ENCODE measurements at places on chromosomes 3 and 15. TPM values are rescaled to one million over a fixed set of nuclear protein-coding genes. Genes with fewer than 3 reads are reported as not detected.

EFCC1 gene
- total RNA-seq: 2.4 TPM

MB21D2 gene
- total RNA-seq: 1.7 TPM

GRCh38 chr3:76324101-76324500 is 538.8 kb upstream of the ZNF717 start:
- no peak for DNase-seq

DNA sequence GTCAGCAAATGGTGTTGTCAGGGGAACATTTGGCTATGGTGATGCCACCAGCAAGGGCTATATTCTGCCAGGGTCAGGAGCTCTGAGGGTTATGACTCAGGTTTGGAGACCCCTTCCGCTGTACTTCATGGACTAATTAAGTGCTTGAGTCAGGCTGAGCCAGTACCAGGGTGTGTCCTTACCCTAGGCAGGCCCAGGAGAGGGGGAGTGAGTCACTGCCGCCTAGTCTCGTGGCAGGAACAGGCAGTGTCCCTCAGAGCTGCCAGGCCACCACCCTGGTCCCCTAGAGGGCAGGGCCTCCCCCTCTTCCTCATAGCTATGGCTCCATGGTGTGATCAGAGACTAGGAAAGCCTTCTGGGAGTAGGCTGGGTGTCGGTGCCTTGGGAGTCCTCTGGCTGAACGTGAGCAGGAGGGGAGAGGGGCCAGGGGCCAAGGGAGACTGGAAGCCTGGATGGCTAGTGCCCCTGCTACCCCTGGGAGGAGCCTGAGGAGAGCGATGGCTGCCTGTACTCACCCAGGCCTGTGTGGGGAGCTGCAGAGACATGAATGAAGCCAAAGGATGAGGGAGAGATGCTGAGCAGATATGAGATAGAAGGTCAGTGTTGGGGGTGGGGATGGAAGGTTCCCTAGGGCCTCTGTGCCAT is 10.6 kb downstream of the MAPKAPK3 start:
- peak; percentile 74 for DNase-seq

DNA sequence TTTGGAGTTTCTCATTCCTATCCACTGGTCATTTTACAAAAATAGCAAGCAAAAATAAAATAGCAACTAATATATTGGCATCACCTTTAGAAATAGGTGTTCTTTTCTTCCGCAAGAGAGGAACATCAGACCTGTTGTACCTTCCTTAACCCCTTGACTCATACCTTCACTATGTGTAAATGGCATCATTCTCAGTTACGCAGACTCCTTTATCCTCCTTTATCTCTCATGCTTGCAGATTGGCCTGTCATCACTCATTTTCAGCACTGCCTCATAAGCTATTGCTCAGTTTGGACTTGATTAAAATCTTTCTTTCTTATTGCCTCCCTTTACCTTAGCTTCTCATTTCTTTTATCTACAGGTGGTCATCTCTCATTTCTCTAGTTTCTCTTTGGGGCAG is 21.4 kb downstream of the ARHGEF26 start:
- DNase-seq: no peak

DNA sequence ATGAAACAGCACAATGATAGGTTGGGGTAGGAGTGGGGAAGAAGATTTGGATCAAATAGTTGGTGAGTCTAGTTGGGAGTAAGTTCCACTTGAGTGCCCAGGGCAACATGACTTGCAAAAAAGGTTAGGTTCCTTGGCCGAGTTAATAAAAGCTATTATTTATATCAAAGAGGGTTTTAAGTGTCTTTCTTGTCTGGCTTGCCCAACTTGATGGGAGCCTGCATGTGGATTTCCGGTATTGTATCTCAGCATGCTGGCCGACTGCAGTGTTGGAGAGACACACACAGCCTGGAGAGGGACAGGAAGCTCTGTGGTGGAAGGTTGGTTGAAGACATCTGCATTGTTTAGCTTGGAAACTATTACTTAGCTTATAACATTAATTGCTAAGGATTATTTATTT is 449.5 kb upstream of the TBL1XR1 start:
- DNase-seq: no peak

- DNase-seq: peak; percentile 85
Measured at GRCh38 chr15:58227706-58228543, 89.7 kb downstream of the AQP9 start.

- no peak for DNase-seq
Measured at GRCh38 chr3:187612656-187613055, 57.5 kb downstream of the SST start.

DNA sequence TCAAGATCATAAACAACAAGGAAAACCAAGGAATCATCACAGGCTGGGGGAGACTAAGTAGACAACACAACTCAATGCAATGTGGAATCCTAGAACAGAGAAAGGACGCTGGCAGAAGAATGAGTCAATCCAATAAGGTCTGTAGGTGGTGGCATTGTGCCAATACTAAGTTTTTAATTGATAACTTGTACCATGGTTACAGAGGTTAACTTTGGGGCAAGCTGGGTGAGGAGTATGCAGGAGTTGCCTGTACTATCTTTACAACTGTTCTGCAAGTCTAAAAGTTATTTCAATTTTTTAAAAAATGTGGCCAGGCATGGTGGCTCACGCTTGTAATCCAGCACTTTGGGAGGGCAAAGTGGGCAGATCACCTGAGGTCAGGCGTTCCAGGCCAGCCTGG is 46.2 kb downstream of the RORA start:
- no peak for DNase-seq
